Hematopoietic multipotent progenitor cell treated with erythropoietin and hydrocortisone succinate and interleukin-3 and kit ligand, for 15 days (in vitro differentiated cells): ENCODE measurements at places on chromosomes 7 and 10.

DNA sequence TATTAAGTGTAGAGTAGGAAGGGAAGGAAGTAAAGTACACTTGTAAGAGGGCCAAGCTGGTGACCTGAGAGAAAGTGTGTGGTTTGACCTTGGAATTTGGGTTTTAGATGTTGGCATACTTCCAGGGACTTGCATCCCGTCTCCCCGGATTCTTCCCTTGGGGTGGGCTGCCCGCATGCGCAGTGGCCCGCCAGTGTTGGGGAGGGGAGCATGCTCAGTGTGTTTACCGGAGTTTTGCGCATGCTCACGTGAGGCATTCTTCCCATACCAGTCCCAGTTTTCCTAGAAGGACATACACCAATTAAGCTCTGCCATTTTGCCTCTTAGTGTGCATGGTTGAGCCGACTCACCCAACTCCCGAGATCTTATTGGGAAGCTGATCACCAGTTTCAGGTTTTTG is 9.4 kb downstream of the PDSS1 start:
- DNase-seq = no peak

- DNase-seq = no peak
These were observed 49.0 kb downstream of the PIK3CG start for GRCh38 chr7:106914018-106914607.

DNA sequence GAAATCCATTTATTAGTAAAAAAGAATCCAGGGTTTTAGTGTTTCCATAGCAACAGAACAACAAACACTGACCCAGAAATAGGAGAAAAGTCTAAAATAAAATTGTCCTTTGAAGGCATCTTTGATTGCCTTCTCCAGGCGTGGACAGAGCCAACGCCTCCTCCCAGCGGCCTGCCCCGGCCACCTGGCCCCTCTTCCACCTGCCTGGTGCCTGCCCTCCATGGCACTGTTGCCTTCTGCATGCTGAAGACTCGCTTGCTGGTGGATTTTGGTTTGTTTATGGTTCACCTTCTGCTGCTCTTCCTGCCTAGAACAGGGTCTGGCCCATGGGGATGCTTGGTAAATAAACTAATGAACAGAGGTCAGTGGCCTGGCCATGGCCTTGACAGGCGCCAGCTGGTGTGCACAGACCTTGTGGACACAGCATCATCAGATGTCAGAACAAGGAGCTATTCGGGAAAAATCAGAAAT is 107.4 kb downstream of the DYNC2I1 start:
- DNase-seq = no peak

DNA sequence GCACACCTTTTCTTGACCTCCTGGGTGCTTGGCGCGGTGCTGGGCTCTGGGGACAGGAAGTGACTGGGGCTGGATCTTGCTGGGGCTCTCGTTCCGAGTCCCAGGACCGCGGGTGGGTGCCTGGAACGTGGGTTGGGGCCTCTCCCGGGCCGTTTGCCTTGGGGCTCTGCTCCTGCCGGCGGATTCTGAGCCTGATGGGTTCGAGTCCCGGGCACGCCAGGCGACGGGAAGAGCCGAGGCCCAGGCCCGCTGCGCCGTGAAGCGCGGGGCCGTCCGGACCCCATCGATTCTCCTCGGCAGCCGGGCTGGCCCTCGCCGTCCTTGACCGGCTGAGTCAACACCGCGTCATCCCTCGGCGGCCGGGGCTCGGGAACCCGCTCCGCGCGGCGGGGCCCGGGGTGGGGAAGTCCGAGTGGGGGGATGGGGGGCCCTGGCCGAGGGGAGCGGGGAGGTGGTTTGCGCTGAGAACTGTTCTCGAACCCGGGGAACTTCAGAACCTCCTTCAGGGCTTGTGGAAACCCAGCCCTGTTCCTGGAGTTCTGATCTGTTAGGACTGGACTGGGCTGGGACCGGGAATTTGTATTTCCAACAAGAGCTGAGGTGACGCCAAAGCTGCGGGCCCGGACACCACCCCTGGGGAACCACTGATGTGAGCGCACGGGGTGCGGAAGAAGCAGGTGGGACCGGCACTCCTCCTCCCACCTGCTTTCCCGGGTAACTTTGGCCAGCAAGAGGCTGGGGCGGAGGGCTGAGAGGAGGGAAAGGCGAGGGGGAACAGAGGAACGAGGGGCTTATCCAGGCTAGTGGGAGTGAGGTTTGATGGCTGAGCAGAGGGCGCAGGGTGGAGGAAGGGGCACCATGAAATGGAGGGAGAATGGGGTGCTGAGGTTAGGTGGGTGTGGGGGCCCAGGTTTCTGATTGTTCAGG is 6.2 kb downstream of the HHEX start:
- DNase-seq = no peak

GRCh38 chr7:69883399-69883891 is 285.2 kb downstream of the AUTS2 start:
- DNase-seq = no peak
